CD4-positive, alpha-beta T cell treated with Interleukin-4 for 1 hour (primary cell): ENCODE measurements at places on chromosomes 6 and 20.
A peak's percentile ranks its signal among the peaks of the same experiment; 100 is the strongest.

GRCh38 chr6:143999406-143999805 lies 8.7 kb downstream of the PLAGL1 start:
- no peak for DNase-seq

- DNase-seq: no peak
These were observed 175.6 kb upstream of the RNF24 start for GRCh38 chr20:4190792-4191519.

GRCh38 chr6:150528648-150529285 lies 70.9 kb upstream of the PLEKHG1 start:
- DNase-seq: no peak

DNA sequence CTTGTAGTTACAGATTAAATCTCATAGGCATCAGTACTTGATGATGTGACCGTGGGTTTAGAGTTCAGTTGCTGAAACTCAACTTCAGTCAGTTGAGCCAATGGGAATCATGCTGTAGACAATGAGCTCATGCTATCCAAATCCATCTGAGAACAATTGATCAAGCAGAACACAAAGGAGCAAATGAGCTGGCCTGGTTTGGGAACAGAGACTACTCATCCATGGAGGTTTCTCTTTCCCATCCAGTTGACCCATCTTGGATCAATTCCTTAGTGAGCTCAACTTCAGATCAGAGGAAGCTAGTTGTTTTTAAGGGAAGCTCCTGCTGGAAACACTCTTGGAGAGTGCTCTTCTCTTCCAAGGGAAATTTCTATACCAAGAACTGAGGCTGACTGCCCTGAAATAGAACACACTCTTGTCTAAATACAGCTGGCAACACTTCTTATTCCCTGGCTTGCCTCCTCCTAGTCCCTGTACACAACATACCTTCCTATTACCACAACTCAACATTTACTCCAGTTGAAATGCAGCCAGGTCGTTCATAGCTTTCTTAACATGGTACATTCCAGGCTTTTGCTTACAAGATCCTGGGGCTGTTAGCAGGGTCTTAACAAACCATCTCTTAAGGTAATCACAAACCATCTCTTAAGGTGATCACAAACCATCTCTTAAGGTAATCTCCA lies 203.9 kb upstream of the PRDM1 start:
- DNase-seq: no peak

- no peak for DNase-seq
These were observed 151.5 kb upstream of the CDYL start for GRCh38 chr6:4624726-4625125.

DNA sequence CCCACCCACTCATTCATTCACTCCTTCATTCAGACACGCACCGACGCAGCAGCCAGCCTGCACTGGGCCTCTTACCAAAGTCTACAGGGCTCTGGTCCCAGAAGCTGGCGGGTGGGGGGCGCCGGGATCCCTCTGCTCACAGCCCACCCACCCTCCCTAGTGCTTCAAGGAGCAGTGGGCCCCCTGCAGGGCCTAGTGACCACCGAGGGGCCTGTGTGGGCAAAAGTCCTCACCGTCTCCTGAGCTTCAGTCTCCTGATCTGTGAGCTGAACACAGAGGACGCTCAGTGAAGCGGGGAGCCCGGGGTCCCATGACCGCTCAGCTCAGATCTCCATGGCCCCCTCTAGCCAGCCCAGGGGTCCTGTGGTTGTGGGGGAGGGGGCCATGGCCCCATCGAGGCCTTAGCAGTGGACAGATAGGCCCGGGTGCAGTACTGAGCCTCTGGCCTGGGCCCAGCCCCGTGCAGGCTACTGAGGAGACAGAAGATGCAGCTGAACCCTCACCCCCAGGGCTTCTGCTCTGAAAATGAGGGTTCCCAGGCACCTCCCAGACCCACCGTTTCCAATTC lies 33.4 kb upstream of the MRGBP start:
- DNase-seq: no peak

- DNase-seq: no peak
These were observed 85.5 kb upstream of the TENT5A start for GRCh38 chr6:81838031-81838430.

DNA sequence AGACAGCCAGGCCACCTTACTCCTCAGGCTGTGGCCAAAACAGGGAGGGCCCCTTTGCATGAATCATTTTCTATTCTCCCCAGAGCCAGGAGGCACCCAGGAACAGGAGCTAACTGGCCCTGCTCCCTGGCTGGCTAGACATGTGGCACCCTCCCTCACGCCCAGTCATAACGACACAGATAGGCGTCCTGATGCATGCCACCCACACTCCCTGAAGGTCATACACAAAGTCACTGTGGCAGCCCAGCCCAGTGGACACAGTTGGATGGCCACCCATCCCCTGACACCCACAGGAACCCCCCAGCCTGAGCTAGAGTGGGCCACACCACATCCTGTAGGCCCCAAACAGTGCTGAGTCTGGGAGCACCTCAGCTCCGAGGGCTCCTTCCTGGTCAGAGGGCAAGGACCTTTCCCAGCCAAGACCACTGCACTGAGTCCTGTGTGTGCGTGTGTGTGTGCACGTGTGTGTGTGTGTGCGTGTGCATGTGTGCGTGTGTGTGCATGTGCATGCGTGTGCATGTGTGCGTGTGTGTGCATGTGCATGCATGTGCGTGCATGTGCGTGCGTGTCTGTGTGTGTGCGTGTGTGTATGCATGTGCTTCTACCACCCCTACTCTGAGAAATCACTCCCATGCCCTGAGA lies 21.6 kb downstream of the TFEB start:
- DNase-seq: no peak

DNA sequence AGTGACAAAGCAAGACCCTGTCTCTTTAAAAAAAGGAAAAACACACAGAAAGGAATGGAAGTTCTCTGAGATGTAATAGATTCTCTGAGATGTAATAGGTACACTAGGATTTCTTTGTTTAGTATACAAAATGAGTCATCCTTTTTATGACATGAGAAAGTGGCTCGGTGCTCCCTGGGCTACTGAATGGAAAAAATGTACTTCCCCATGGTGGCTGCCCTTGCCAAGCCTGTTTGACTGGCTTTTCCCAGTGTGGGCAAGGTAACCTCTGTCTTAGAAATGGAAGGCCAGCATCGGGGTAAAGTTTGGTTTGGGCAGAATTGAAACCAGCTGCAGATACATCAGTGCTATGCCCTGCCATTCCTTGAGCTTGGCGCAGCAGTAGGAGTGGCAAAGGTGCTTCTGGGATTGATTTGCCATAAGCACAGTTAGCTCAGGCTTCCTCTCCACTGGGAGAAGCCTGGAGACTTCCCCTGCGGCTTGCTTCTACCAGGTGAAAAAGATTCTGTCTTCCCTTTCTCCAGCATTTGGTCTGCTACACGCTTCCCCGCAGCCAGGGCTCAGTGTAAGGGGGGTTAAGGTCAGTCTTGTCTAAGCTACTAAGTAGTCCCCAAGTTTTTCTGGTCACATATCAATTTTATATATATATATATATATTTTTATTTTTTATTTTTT lies 24.5 kb downstream of the ARFGEF2 start:
- DNase-seq: no peak

GRCh38 chr20:23116311-23117089 lies 30.4 kb upstream of the CD93 start:
- DNase-seq: peak; percentile 48

- DNase-seq: peak; percentile 55
These were observed 453 bp downstream of the KCNQ5 start for GRCh38 chr6:72622094-72622940.

DNA sequence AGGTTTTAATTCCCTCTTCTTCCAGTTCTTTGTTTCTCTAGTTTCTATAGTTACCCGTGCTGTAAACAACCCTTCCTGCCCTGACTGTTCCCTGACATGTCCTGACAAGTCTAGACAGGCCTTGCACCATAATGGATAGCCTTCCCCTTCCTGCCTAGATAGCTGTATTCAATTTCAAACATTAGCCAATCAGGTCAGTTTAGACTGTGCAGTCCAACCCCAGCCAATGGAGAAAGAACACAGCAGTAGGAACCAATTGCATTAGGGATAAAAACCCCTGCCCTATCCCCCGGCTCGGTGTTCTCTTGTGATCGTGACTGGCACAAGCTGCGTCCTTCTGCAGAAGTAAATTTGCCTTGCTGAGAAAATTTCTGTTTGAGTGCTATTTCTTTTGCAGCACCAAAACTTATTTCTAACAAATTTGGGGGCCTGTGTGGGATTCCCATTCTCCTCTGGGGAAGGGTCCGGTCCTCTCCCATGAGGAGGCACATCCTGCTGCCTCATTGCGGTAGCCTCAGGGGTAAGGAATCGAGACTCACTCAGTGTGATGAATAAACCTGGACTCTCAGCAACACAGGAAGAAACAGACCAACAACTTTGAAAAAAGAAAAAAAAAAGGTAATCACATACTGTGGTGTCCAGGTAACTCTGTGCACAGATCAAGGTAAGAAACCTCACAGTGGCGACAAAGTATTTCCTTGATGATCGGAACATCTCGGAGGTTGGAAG lies 248.7 kb upstream of the ECI2 start:
- no peak for DNase-seq

- no peak for DNase-seq
These were observed 184.9 kb upstream of the SNX9 start for GRCh38 chr6:157637941-157638662.

GRCh38 chr6:142942805-142943227 lies 2.2 kb downstream of the HIVEP2 start:
- DNase-seq: no peak

DNA sequence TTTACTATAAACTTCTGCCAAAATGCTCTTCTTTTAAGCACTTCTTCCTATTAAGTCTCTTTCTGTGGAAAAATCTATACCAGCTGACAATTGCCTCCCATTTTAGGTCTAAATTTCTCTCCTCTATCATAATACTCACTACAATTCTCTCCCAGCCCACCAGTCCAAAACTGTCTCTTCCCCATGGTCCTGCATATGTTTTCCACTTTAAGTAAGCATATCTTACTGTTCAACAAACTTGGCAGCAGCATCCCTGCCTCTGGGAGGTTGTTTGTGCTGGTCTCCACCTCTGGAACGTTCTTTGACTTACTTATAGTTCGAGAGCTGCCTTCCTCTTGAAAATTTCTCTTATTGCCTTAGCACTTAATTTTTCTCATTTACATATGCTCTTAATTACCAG lies 180.5 kb downstream of the COL12A1 start:
- DNase-seq: no peak
